RPMI7951 (cell line): ENCODE measurements at places on chromosomes 2 and 18.
A peak's percentile ranks its signal among the peaks of the same experiment; 100 is the strongest.

GRCh38 chr2:10760794-10761504 lies 39.5 kb downstream of the ATP6V1C2 start:
- DNase-seq = no peak

- no peak for DNase-seq
Measured at GRCh38 chr2:96204836-96205624, 3.6 kb downstream of the STARD7 start.

DNA sequence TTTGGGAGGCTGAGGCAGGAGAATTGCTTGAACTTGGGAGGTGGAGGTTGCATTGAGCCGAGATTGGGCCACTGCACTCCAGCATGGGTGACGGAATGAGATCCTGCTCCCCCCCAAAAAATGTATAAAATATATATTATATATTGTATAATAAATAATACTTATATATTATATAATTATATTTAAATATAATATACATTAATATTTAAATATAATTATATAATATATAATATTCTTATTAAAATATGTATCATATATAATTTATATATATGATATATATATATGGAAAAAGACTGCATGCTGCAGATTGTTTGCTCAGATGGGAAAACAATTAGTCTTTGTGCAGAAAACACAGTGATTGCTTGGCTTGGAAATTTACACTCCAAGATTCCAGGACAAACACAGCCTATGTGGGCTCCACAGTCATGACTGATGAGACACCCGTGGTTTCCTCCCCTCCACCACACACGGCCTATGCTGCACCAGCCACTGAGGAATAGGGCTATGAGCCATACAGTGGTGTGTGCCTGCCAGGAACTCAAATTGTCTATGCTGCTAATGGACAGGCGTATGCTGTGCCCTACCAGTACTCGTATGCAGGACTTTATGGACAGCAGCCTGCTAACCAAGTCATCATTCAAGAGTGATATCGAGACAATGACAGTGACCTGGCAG lies 30.0 kb downstream of the PMAIP1 start:
- DNase-seq = peak; percentile 46

GRCh38 chr2:31023541-31023940 lies 114.7 kb downstream of the GALNT14 start:
- DNase-seq = no peak

DNA sequence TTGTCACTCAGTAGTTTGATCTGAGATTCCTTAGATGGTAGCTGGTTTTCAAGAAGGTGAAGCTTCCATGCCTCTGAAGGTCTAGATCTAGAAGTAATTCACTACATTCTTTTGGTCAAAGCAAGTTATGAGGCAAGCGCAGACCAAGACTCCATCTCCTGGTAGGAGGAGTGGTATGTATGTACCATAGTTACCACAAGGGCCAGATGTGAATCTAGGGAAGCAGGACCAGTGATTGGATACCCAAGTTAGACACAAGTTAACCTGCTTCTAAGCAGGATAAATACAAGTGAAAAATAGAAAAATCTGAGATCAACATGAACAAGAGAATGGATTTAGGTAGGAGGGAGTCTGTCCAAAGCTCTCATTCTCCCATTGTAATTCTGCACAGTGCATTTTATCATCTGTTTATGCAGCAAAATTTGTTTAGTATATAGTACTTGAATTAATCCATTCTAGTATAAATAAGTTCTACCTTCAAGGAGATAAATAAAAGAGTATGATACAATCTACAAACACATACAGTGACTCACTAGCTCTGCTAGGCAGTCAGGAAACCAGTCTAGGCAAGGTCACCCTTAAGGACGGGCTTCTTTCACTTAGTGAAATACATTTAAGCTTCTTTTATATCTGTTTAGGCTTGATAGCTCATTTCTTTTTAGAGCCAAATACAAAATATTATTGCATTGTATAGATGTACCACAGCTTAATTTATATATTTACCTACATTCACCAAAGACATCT lies 14.2 kb upstream of the DOCK10 start:
- no peak for DNase-seq
